Thyroid gland (tissue), 4 donors: ENCODE measurements at places on chromosomes 3 and 15. TPM values are rescaled to one million over a fixed set of nuclear protein-coding genes. Genes with fewer than 3 reads are reported as not detected.
A peak's percentile ranks its signal among the peaks of the same experiment; 100 is the strongest.

GRCh38 chr3:61610316-61610715 is 48.9 kb downstream of the PTPRG start:
- H3K36me3 ChIP-seq: no peaks in the 10 kb centered on the region

DNA sequence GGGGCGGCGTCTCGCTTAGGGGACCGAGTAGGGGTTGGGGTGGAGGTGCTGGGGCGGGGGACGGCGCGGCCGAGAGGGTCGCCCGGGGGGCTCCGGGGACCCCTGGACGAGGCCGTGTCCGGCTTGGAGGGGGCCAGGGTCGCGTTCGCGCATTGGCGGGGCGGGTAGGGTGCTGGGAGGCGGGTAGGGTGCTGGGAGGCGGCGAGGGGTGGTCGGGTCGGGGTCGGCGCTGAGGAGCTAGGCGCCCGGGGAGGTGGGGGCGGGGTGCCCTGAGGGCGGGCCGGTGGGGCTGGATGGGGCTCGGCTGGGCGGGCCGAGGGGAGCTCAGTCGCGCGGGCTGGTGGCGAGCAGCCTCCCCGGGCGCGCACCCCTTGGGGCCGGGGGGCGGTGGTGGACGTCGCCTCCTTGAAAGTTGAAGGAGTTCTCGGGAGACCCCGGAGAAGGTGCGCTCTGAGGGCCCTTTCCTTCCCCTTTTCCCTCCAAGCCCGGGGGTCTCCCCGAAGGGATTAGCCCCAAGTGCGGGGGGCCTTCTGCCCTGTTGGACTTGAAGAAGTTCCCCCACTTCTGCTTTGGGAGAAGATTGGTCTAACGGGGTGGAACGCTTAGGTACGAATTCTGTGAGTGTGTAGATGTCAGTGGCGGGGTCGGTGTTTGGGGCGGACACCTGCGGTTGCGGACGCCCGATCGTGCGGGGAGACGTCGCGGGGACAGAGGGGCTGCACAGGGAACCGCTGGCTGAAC is 543 bp downstream of the MEF2A start:
- peak overlapping the region; percentile 99 for H3K4me3 ChIP-seq
- H3K27ac ChIP-seq: peak overlapping the region; percentile 95
- H3K4me1 ChIP-seq: peaks cover 21% of the 10 kb centered on the region
- DNase-seq: peak; percentile 41

GRCh38 chr3:66363148-66363547 is 137.7 kb downstream of the LRIG1 start:
- H3K4me3 ChIP-seq: no peak overlapping the region
- DNase-seq: no peak
- H3K27ac ChIP-seq: no peak overlapping the region
- H3K27me3 ChIP-seq: no peaks in the 10 kb centered on the region
- H3K36me3 ChIP-seq: no peaks in the 10 kb centered on the region

DNA sequence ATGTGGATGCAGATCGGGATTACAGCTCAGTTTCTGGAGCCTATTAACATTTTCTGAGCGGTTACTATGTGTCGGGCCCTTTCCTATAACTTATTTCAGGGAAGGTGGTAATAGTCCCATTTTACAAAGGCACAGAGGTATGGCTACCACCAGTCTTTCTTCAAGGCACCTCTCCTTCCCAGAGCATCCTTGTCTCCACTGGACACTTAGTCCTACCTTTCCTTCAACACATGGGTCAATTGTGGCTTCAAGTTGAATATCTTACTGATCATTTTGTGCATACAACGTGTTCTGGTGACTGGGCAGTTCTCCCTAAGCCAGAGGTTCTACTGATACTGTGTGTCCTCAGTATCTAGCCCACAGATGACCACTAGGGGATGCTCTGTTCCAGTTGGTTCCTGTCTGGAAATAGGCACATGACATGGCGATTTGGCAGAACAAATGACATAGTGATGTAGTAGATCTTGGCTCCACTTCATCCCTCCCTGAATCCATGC is 60.7 kb upstream of the CMTM8 start:
- DNase-seq: peak; percentile 74
- no peak overlapping the region for H3K27ac ChIP-seq
- H3K4me3 ChIP-seq: no peak overlapping the region
- H3K36me3 ChIP-seq: no peaks in the 10 kb centered on the region
- peaks cover 6% of the 10 kb centered on the region for H3K4me1 ChIP-seq

- peaks cover 16% of the 10 kb centered on the region for H3K4me1 ChIP-seq
- H3K4me3 ChIP-seq: no peak overlapping the region
- H3K27ac ChIP-seq: peak overlapping the region; percentile 79
- H3K27me3 ChIP-seq: no peaks in the 10 kb centered on the region
- H3K36me3 ChIP-seq: no peaks in the 10 kb centered on the region
- peak; percentile 69 for DNase-seq
Observed at GRCh38 chr15:31262901-31263671, 63.5 kb upstream of the KLF13 start.

DNA sequence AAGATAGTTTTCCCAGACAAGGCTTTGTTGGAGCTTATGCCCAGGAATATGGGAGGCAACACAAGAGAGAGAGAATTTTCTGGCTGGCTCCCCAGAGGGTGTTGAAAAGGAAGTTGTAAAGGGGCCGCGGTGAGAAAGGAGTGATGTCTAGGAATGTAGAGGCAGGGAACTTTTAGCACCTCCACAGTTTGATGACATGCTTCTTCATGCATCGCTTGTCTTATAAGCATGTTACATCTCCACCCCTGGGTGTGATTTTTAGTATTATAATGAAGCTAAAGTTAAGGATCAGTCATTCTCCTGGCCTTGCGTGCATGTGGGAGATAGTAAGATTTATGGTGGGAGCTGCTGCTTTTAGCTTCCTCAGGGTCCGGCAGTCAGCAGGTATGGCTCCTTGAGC is 32.8 kb upstream of the TF start:
- no peaks in the 10 kb centered on the region for H3K27me3 ChIP-seq
- H3K27ac ChIP-seq: no peak overlapping the region
- DNase-seq: no peak

DNA sequence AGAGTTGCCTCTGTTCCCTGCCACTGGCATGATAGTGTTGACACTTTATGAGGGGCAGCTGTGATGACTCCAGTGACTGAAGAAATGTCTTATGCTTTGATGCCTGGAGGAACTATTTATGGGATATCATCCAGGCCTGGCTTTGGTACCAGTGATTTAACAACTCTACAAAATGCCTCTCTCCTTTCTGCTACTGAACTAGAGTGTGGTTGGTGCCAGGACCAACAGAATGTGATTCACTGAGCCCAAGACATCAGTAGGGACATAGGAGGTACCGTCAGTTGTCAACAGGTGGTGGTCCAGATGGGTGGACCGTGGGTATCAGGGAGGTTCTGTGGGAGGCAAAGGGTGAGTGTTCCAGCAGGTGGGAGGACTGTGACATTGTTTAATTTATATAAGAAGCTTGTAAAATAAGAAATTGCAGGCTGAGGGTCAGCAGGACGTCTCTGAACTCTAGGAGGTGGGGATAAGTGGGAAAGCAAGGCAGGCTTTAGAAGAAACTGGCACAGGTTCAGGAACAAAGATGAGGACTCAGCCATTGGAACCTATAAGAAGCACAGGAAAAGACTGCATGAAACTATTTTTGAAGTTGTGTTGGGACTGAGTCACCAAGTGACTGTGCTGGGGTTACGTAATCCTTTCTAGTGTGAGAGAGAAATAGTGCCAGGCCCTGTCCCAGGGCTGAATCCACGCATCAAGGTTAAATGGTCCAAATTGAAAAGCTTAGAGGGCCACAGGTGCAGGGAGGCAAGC is 28.5 kb upstream of the SLC7A14 start:
- peak overlapping the region; percentile 92 for H3K27ac ChIP-seq
- DNase-seq: peak; percentile 40
- no peaks in the 10 kb centered on the region for H3K36me3 ChIP-seq
- no peak overlapping the region for H3K4me3 ChIP-seq

GRCh38 chr15:27831384-27832236 is 267.5 kb downstream of the OCA2 start:
- no peak overlapping the region for H3K27ac ChIP-seq
- H3K36me3 ChIP-seq: no peaks in the 10 kb centered on the region
- no peak for DNase-seq

GRCh38 chr3:183073839-183074238 is 25.5 kb downstream of the MCCC1 start:
- no peak overlapping the region for H3K27ac ChIP-seq
- H3K27me3 ChIP-seq: no peaks in the 10 kb centered on the region
- H3K36me3 ChIP-seq: peaks cover 22% of the 10 kb centered on the region
- H3K4me3 ChIP-seq: no peak overlapping the region

GRCh38 chr3:170154569-170155143 is 26.9 kb downstream of the PHC3 start:
- no peak overlapping the region for H3K27ac ChIP-seq
- H3K4me3 ChIP-seq: no peak overlapping the region
- H3K36me3 ChIP-seq: no peaks in the 10 kb centered on the region
- DNase-seq: no peak
- no peaks in the 10 kb centered on the region for H3K27me3 ChIP-seq

AKAP13 gene
- total RNA-seq: 405 TPM

GADL1 gene
- total RNA-seq: not detected

ROPN1 gene
- total RNA-seq: not detected

PLA2G4E gene
- not detected for total RNA-seq

PPP1R14D gene
- total RNA-seq: not detected

BLOC1S6 gene
- 59.7 TPM for total RNA-seq

FAM43A gene
- total RNA-seq: 26.3 TPM

FBXO40 gene
- not detected for total RNA-seq

ROPN1B gene
- total RNA-seq: 2.4 TPM

HRH1 gene
- 2.4 TPM for total RNA-seq
